ENCODE measurements at places on chromosomes 12 and 14.

GRCh38 chr12:106108185-106108835 lies 30.4 kb downstream of the NUAK1 start:
- H3K27ac ChIP-seq: peak overlapping the region; percentile 61
- H3K27me3 ChIP-seq: no peaks in the 10 kb centered on the region
- H3K36me3 ChIP-seq: no peaks in the 10 kb centered on the region

DNA sequence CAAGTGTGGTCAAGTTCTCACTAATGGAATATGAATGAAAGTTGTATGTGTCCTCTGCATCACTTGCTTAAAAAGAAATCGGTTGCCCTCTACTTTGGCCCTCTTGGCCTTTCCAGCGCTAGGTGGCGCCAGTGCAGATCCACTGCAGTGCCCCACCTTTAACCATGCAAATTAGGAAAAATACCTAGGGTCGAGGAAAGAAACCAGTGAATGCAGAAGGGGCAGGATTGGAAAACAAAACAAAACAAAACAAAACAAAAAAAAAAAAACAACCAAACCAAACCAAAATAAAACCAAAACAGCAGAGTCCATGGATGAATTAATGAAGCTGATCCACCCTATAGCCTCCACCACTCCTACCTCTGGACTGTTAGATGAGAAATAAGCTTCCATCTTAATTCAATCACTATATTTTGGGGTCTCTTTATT lies 12.9 kb upstream of the NEMF start:
- no peak overlapping the region for H3K4me3 ChIP-seq
- no peaks in the 10 kb centered on the region for H3K36me3 ChIP-seq
- H3K4me1 ChIP-seq: peaks cover 39% of the 10 kb centered on the region
- DNase-seq: peak; percentile 86
- H3K27me3 ChIP-seq: no peaks in the 10 kb centered on the region
- H3K27ac ChIP-seq: peak overlapping the region; percentile 100

- no peak overlapping the region for H3K27ac ChIP-seq
- H3K36me3 ChIP-seq: no peaks in the 10 kb centered on the region
- DNase-seq: no peak
- H3K27me3 ChIP-seq: no peaks in the 10 kb centered on the region
These were observed 26.8 kb downstream of the RGS6 start for GRCh38 chr14:71959055-71959454.

GRCh38 chr12:116542345-116542956 lies 16.7 kb upstream of the MAP1LC3B2 start:
- no peak overlapping the region for H3K4me3 ChIP-seq
- DNase-seq: no peak
- no peaks in the 10 kb centered on the region for H3K36me3 ChIP-seq
- H3K27ac ChIP-seq: no peak overlapping the region
- no peaks in the 10 kb centered on the region for H3K27me3 ChIP-seq

GRCh38 chr14:93037351-93037750 lies 78.4 kb downstream of the ITPK1 start:
- no peaks in the 10 kb centered on the region for H3K36me3 ChIP-seq
- H3K27ac ChIP-seq: peak overlapping the region; percentile 84
- no peaks in the 10 kb centered on the region for H3K4me1 ChIP-seq
- no peak for DNase-seq

DNA sequence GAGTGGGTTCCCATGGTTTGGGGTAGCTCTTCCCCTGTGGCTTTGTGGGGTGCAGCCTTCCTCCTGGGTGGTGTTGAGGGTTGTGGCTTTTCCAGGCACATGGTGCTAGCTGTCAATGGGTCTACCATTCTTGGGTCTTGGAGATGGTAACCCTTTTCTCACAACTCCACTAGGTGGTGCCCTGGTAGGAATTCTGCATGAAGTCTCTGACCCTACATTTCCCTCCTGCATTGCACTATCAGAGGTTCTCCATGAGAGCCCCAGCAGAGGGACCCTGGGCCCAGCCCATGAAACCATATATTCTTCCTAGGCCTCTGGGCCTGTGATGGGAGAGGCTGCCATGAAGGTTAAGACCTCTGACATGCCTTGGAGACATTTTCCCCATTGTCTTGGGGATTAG lies 1093.3 kb downstream of the SLC16A7 start:
- no peaks in the 10 kb centered on the region for H3K4me1 ChIP-seq
- no peaks in the 10 kb centered on the region for H3K36me3 ChIP-seq
- H3K27ac ChIP-seq: no peak overlapping the region
- H3K27me3 ChIP-seq: no peaks in the 10 kb centered on the region

DNA sequence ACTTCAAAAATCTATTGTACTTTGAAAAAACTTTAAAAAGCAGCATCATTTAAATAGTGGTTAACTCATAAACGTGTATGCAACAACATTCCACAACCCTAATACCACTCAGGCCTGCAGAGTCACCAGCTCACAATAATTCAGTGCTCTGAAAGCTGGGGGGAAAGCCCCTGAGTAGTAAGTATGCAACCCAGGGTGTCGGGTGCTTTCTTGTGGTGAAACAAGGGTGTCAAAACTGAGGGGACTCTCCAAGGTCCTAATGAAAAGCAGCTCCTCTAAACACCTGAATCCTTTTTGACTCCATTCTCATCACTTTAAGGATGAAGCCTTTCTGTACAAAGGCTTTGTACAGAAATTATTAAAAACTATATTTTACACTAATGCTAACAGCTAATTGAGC lies 33.7 kb downstream of the FGFR1OP2 start:
- no peak for DNase-seq
- H3K4me1 ChIP-seq: no peaks in the 10 kb centered on the region
- no peaks in the 10 kb centered on the region for H3K27me3 ChIP-seq
- H3K4me3 ChIP-seq: no peak overlapping the region
- H3K27ac ChIP-seq: no peak overlapping the region

DNA sequence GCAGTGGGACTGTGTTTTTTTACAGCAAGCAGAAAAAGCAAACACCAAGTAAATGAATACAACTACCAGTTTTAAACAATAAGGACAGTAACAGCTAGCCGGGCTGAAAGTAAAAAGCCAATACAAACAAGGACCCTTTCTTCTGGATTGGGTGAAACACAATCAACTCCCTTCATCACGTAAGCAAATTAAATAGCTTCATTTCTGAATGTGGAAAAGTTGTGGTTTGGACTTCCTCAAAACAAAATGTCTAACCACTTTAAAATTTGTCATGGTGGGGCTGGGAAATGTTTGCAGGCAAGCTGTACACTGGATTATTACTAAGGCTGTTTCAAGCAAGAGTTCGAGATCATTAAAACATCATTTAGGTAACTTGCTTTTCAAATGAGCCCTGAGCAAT lies 47.4 kb downstream of the TCHP start:
- H3K27me3 ChIP-seq: no peaks in the 10 kb centered on the region
- peaks cover 81% of the 10 kb centered on the region for H3K4me1 ChIP-seq
- DNase-seq: no peak
- peaks cover 40% of the 10 kb centered on the region for H3K36me3 ChIP-seq

DNA sequence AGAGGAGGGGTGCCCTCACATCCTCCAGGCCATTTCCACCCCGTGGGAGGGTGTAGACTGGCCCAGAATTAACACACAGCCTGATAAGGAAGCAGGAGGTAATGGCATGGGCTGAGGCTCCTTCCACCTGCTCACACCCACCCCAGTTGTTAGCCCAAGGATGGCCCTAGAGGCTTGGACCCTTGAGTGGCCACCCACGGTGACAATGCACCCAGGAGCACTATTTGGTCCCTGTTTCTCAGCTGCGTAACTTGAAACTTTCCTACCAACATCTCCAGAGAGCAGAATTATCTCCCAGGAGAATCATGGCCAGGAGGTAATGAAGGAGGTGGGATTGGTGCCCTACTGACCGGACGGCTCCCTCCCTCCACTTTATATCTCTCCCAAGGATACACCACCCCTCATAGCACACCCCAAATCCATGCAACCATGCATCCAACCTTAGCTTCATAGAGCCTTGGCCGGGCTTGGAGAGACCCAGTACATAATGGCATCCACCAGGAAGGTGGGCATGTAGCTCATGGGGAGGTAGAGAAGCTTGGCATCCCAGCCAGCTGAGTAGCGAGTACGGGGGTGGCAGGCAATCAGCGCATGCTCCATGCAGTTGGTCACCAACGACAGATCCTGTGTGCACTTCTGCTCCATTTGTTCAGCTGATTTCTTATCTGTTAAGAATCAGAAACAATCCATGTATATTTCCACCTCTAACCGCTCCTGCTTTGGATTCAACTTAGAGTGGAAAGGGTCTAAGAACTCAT lies 5.6 kb downstream of the RDH16 start:
- no peaks in the 10 kb centered on the region for H3K4me1 ChIP-seq
- no peaks in the 10 kb centered on the region for H3K27me3 ChIP-seq
- no peak for DNase-seq

DNA sequence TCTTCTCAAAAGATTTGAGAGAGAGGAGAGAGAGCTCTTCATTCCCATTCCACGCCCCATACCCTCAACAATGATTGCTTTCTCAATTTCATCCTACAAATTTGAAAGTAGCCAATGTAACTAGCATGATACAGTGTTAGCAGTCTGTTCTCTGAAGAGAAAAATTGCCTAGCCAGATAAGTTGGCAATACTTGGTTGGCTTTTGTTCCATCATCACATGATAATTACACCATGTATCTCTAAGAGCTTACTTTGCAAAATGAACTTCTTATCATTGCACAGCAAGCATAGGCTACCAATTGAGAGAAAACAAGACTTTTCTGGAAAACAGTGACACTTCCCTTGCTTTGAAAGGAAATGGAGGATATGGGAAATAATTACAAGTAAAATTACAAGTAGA lies 68.9 kb downstream of the FSCB start:
- H3K27ac ChIP-seq: no peak overlapping the region
- DNase-seq: no peak
- no peak overlapping the region for H3K4me3 ChIP-seq
- H3K27me3 ChIP-seq: no peaks in the 10 kb centered on the region

GRCh38 chr12:30811966-30812365 lies 57.2 kb upstream of the CAPRIN2 start:
- no peak overlapping the region for H3K4me3 ChIP-seq
- no peaks in the 10 kb centered on the region for H3K4me1 ChIP-seq
- H3K27me3 ChIP-seq: no peaks in the 10 kb centered on the region
- H3K27ac ChIP-seq: no peak overlapping the region
- no peaks in the 10 kb centered on the region for H3K36me3 ChIP-seq

DNA sequence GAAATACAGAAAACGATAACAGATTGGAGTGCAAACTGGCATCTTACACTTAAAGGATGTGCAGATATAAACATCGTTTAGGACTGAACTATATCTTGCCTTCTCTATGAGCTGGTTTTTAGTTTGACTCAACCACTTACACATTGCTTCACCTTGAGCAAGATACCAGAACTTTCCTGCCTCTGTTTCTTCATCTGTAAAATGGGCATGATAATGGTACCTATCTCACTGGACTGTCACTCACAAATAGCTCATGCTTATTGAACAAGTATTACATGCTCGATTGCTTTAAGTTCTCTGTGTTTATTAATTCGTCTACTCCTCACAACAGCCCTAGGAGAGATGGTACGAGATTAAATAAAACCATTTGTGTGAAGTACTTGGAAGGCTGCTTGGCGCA lies 7.7 kb downstream of the FZD10 start:
- H3K27me3 ChIP-seq: no peaks in the 10 kb centered on the region
- H3K4me1 ChIP-seq: no peaks in the 10 kb centered on the region
- H3K36me3 ChIP-seq: no peaks in the 10 kb centered on the region
- H3K27ac ChIP-seq: no peak overlapping the region

GRCh38 chr12:78145398-78145797 lies 314.7 kb downstream of the NAV3 start:
- no peak for DNase-seq
- no peaks in the 10 kb centered on the region for H3K36me3 ChIP-seq
- no peaks in the 10 kb centered on the region for H3K4me1 ChIP-seq
- H3K27me3 ChIP-seq: no peaks in the 10 kb centered on the region

DNA sequence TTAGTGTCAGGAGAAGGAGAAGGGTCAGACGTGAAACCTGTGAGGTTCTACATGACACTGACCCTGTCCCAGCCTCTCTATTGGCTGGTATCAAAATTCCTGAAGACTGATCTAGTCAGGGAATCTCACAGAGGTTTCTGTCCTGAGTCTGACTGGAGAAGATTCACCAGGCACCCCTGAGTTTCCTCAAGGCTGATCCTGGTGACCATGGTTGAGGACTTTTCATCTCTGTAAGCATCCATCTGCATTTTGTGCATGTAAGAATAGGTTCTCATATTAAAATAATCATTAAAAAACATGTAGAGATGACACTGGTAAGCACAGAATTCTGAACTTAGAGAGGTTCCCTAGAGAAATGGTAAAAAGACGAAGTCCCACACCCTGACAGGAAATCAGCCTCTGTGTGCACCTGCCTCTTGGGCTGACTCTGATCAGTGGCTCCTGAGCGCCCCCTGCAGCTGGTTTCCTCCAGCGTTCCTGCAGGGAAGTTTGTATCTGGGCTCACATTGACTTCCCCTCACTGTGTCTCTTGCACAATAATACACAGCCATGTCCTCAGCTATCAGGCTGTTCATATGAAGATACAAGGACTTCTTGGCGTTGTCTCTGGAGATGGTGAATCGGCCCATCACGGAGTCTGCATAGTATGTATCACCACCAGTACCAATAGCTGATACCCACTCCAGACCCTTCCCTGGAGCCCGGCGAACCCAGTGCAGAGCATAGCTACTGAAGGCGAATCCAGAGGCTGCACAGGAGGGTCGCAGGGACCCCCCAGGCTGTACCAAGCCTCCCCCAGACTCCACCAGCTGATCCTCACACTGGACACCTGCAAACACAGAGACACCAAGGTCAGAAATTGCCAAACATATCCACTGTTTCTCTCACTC lies 991.9 kb downstream of the TMEM121 start:
- DNase-seq: no peak
- H3K27ac ChIP-seq: no peak overlapping the region
- no peaks in the 10 kb centered on the region for H3K4me1 ChIP-seq

DNA sequence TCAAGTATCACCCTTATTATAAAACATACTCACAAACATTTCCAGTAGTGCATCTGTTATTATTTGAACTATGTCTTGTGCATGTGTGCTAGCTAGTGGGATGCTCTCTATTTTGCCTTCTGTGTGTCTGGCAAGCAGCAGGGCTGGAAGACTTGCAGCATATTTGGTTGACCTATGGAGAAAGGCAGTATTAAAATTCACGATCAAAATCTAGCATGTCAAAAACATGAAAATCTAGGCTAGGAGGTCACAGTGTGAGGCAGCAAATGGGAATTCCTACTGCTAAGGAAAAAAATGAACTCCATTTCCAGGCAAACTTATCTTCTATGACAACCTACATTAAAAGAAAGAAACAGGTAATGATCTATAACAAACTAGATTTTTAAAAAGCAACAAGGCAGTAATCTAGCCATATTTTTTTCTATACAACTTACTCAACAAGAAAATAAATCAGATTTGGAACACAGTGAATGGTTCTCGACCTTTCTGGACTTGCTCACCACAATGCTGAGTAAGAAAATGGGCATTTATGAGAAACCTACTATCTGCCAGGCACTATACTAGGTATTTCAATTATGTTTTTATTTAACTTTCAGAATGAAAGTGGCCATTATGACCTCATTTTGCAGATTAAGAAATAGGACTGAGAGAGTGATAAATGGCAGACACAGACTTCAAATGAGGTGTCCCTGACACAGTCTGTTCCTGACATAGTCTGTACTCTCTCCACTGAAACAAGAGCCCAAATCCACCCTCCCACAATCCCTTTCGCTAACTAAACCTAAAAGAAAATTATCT lies 96.8 kb downstream of the TXNDC16 start:
- no peaks in the 10 kb centered on the region for H3K27me3 ChIP-seq
- H3K27ac ChIP-seq: no peak overlapping the region
- no peaks in the 10 kb centered on the region for H3K4me1 ChIP-seq
- DNase-seq: no peak
- no peaks in the 10 kb centered on the region for H3K36me3 ChIP-seq

Measured in right atrium auricular region (tissue), 2 donors.